ENCODE measurements at places on chromosomes 11 and 22. TPM values are rescaled to one million over a fixed set of nuclear protein-coding genes. Genes with fewer than 3 reads are reported as not detected.
A peak's percentile ranks its signal among the peaks of the same experiment; 100 is the strongest.

- DNase-seq, result no peak
These were observed 192.1 kb downstream of the LUZP2 start for GRCh38 chr11:24688981-24689380.

- DNase-seq, result no peak
These were observed 109.3 kb downstream of the NECTIN1 start for GRCh38 chr11:119619665-119620064.

DNA sequence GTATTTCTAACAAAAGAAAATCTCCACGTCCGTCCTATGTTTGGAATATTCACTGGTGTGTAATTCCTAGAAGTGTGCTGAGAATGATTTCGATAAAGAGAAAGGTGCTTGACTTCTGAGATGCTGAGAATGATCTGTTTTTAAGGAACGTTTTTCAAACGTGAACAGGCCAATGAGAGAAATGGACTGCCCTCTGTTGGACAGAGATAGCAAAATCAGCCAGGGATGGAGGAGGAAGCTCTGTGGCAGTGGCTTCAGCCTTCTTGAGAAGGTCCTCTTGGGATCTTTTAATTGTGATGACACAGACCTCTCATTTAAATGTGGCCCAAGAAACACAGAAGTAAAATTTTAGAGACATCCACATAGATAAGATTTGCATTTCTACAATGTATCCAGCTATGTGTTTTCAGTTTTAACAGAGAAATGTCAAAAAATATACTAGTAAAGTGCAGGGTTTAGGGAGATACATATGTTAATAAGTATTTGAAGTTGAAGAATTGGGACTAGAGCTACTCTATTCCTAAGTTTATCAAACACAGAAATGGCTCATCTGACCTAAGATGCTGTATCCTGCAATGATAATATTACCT, 84.0 kb upstream of the RCN1 start:
- DNase-seq, result peak; percentile 38

DNA sequence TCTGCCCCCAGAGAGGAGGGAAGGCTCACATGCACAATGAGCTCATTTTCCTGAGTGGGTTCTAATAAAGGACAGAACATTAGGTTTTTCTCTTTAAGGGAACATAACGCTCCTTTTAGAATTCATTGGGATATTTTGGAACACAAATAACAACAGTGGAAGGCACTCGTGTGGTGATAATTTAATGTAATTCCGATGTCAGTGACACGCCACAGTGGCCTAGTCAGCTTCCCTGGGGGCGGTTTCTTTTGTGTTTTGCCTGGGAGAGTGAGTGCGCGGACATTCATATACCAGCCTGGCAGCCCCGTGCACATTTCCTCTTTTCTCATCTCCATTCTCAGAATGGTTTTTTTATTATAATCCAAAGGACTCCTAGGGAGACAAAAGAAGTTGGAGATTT, 41.1 kb downstream of the SEZ6L start:
- no peak for DNase-seq

The OR5B21 gene
- 0.40 TPM for total RNA-seq

The CNGA4 gene
- 0.29 TPM for total RNA-seq

Measured in activated CD8-positive, alpha-beta T cell treated with anti-CD3 and anti-CD28 coated beads, Interleukin-2, amount 10 ng/mL, durations not matched to agents 7 days and 5 days (primary cell).